ENCODE measurements at places on chromosomes 5 and 9.

- DNase-seq, result no peak
These were observed 324 bp upstream of the RGMB start for GRCh38 chr5:98773214-98773463.

DNA sequence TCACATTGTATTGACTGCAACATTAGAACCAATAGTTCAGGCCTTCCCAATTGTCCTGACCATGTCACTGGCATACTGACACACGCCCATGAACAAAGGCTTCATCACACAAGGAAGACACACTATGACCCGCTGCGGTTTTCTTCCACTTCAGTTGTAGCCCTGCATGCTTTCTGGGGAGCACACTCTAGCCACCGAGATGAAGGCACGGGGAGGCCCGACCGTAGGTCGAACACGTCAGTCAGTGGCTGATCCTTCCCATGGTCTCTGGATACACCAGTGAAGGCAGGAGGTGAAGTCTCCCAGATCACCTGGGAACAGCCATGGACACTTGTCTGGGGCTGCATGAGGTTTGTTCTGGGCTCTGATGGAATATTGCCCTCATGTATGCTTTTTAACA is 224.7 kb downstream of the FSTL4 start:
- no peak for DNase-seq

GRCh38 chr9:102875687-102876086 is 119.4 kb upstream of the CYLC2 start:
- DNase-seq, result no peak

DNA sequence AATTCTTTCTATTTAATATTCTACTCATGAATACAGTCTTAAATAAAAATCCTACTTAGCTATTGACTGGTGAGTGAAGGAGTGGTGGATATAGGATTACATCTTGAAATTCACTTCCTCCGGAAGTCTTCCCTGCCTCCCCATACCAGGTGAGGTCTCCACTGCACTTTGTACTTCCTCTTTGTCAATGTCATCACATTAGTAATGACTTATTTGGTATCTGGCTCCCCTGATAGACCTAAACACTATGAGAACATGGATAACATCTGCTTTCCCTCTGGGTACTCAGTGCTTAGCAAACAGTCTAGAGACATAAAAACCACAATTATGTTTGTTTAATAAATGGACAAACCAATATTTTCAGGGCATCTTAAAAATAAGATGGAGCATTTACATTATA is 532.1 kb downstream of the PDE4D start:
- DNase-seq, result no peak

DNA sequence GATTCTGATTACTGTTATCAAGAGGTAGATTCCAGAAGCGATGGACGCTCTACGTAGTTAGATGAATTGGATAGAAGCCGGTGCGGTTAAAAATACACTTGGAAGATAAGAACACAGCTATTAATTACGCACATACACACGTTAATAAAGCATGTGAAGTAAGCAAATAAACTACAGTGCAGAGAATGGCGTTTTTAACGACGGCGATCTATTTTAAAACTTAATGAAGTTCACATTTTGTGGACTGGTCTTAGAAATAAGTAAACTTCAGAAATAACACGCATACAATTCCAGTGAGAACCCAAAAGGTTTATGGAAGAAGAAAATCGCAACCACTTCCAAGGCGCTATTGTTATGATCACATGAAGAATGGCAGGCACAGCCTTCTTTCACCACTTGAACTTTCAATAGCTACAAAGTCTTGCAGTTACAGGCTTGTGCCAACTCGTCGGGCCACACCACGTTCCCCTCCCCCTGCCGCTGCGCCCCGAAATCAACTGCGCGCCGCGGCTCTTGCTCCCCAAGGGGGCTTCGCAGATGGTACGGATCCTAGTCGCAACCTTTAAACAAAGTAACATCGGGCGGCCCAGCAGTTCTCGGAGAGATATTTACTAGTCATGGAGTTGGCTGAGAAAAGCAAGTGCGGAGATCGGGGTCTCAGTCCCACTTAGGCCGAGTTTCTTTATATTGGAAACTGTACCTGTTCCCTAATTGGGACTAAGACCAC is 866 bp upstream of the SEMA6A start:
- no peak for DNase-seq

Measured in fibroblast of skin of left biceps (primary cell).